ENCODE measurements at places on chromosomes 16 and 17.

- peak overlapping the region; percentile 87 for H3K27ac ChIP-seq
- H3K4me1 ChIP-seq, result peaks cover 96% of the 10 kb centered on the region
- DNase-seq, result peak; percentile 52
Observed at GRCh38 chr16:89363621-89364393, 126.6 kb downstream of the ANKRD11 start.

- no peaks in the 10 kb centered on the region for H3K4me1 ChIP-seq
- peaks cover 2% of the 10 kb centered on the region for H3K27me3 ChIP-seq
- no peak for DNase-seq
Observed at GRCh38 chr16:79836144-79836543, 235.6 kb upstream of the MAF start.

DNA sequence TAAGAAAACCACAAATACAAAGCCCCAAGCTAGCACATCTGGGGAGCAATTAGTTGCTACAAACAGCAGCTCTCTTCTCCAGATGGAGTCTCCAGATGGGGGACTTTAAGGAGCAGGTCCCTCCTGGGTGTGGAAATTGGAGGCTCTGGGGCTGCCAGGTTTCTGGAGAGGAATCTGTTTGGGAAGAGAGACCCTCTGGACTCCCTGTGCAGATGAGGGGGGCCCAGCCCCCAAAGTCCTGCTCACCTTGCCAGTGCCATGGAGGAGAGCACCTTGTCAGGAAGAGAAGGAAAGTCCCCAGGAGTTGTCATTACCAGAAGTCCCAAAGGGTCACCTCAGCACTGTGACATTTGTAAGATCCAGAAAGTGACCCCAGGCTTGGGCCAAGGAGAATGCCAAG is 14.8 kb downstream of the TEKT5 start:
- no peaks in the 10 kb centered on the region for H3K36me3 ChIP-seq
- DNase-seq, result no peak
- no peaks in the 10 kb centered on the region for H3K27me3 ChIP-seq

GRCh38 chr16:76292218-76292617 is 15.0 kb downstream of the CNTNAP4 start:
- no peak overlapping the region for H3K27ac ChIP-seq
- no peaks in the 10 kb centered on the region for H3K36me3 ChIP-seq
- no peaks in the 10 kb centered on the region for H3K27me3 ChIP-seq
- DNase-seq, result no peak

DNA sequence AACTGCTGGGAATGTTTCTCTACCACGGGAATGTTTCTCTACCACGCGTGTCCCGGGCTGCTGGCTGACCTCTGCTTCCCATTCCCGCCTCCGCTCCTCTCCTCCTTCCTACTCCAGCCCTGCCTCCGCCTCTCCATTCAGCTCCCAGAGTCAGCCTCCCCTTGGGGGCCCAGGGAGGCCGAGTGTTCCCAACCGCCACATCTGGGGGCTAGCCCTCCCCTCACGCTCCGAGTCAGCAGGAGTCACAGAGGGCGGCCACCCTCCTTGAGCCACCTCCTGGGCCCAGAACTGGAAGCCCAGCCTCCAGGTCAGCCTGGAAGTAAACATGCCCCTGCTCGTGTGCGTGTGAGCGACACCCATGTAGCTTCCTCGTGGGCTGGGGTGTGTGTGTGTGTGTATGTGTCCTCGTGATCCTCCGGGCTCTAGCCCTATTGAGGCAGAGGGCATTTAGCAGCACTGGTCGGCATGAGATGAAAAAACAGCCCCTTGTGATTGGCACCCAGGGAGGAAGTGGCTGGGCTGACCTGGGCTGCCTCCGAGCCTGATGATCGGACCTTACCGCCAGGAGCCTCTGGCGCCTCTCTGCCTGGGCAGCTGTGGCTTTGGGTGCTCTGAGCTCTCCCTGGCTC is 7.3 kb downstream of the CYGB start:
- DNase-seq, result no peak
- H3K27ac ChIP-seq, result peak overlapping the region; percentile 19
- H3K36me3 ChIP-seq, result no peaks in the 10 kb centered on the region
- peaks cover 16% of the 10 kb centered on the region for H3K4me1 ChIP-seq

DNA sequence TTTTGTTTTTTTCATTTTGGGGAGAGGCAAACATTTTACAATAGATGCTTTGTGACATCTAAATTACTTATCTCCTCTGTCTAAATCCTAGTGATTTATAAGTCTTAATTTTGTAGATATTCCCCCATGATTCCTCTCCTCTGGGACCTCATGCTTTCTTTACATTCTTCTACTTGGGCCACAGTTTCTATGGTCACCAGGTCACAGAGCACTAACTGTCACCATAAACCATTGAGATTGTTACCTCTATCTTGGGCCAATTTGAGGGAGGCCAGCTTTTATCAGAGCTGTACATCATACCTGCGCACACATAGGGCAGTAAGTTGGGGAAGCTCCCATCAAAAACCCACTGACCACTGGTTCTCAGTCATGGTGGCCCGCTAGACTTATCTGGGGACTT is 582.1 kb upstream of the SALL1 start:
- H3K27ac ChIP-seq, result no peak overlapping the region
- H3K36me3 ChIP-seq, result no peaks in the 10 kb centered on the region
- no peak for DNase-seq
- no peaks in the 10 kb centered on the region for H3K27me3 ChIP-seq

DNA sequence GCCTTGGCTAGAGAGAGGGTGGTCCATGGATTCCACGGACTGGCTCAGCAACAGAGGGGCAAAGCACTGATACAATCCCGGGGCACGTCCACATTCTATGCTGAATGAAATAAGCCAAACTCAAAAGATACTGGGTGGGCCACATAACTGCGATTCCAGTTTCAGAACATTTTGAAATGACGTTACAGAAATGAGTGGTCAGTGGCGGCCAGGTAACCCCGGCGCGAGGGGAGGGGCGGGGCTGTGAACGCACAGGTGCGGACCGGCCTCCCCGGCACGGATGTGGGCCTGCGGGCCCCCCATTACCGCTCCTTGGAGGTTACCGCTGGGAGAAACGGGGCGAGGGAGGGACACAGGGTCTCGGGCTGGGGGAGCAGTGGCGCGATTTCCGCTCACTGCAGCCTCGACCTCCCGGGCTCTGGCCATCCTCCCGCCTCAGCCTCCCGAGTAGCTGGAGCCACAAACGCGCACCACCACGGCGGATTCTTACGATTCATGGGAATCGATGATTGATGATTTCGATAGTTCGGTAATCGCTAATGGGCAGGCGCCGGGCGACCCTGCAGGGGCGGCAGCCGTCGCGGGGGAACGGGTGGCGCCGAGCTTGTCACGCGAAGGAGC is 559 bp downstream of the MVD start:
- peaks cover 10% of the 10 kb centered on the region for H3K36me3 ChIP-seq
- peaks cover 23% of the 10 kb centered on the region for H3K4me1 ChIP-seq
- no peak for DNase-seq
- H3K27me3 ChIP-seq, result no peaks in the 10 kb centered on the region
- peak overlapping the region; percentile 93 for H3K4me3 ChIP-seq

DNA sequence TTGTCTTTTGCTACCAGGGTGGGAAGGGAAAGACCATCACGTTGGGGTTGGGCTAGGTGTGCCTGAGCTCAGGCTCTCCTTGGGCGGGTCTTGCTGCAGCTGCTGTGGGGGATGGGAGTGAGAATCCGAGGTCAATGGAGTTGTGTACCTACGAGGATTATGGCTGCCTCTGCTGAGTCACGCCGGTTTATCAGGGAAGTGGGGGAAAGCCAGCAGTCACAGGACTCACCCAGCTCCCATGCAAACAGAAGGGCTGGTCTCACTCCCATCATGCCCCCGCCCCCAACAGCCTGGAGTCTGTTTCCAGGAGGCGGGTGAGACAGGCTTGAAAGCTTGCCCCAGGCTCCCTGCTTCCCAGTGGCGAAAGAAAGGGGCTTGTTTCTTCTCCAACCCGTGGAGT is 1259.0 kb upstream of the GOT2 start:
- H3K27ac ChIP-seq, result no peak overlapping the region
- no peaks in the 10 kb centered on the region for H3K36me3 ChIP-seq

GRCh38 chr17:13940858-13941665 is 128.2 kb upstream of the COX10 start:
- no peak for DNase-seq
- no peaks in the 10 kb centered on the region for H3K27me3 ChIP-seq
- no peaks in the 10 kb centered on the region for H3K36me3 ChIP-seq
- no peaks in the 10 kb centered on the region for H3K4me1 ChIP-seq
- H3K4me3 ChIP-seq, result no peak overlapping the region

GRCh38 chr16:89431158-89431584 is 59.2 kb downstream of the ANKRD11 start:
- peaks cover 38% of the 10 kb centered on the region for H3K4me1 ChIP-seq
- H3K36me3 ChIP-seq, result peaks cover 18% of the 10 kb centered on the region
- H3K4me3 ChIP-seq, result no peak overlapping the region
- no peak for DNase-seq
- no peaks in the 10 kb centered on the region for H3K27me3 ChIP-seq

GRCh38 chr16:84581158-84581557 is 36.7 kb downstream of the COTL1 start:
- peaks cover 69% of the 10 kb centered on the region for H3K4me1 ChIP-seq
- no peaks in the 10 kb centered on the region for H3K27me3 ChIP-seq
- H3K27ac ChIP-seq, result no peak overlapping the region
- no peak overlapping the region for H3K4me3 ChIP-seq
- peaks cover 67% of the 10 kb centered on the region for H3K36me3 ChIP-seq

DNA sequence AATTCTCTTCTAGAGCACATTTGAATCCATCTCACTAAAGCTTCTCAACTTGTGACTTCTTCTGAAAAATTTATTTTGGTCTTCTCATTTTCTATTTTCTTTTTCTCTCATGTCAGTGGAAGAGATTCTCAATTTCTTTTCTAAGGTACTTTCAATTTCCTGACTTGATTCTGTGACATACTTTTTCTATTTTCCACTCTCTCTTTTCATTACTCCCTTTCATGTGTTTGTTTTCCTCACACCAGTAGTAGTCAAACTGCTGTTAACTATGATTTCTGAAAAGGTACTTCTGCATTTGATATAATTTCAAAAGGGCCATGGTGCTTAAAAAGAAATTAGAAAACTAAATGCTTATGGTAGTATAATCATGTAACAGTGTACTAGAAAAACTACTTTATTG is 41.9 kb downstream of the NFAT5 start:
- no peaks in the 10 kb centered on the region for H3K27me3 ChIP-seq
- H3K27ac ChIP-seq, result peak overlapping the region; percentile 32
- no peak for DNase-seq
- H3K36me3 ChIP-seq, result peaks cover 9% of the 10 kb centered on the region
- peaks cover 19% of the 10 kb centered on the region for H3K4me1 ChIP-seq

GRCh38 chr16:50702725-50703124 is 9.3 kb downstream of the NOD2 start:
- H3K27ac ChIP-seq, result no peak overlapping the region
- peaks cover 49% of the 10 kb centered on the region for H3K36me3 ChIP-seq
- no peak overlapping the region for H3K4me3 ChIP-seq
- no peak for DNase-seq

DNA sequence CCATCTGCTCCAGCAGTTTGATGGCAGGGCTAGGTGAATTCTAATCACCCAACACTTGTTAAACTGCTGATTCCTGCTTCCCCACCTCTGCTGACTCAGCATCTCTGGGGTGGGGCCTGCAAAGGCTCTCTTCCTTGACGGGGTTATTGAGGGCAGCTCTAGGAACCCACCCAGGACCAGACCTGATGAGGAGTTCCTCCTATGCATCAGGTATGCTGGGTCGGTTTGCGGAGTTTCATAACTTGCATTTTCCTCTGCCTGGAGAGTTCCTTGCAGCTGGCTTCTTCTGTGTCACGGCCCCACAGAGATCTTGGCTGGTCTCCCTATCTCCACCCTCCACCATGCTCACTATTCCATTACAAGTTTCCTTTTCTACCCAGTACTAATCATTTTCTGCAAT is 93.4 kb upstream of the CCL2 start:
- no peaks in the 10 kb centered on the region for H3K4me1 ChIP-seq
- DNase-seq, result no peak
- H3K4me3 ChIP-seq, result no peak overlapping the region
- H3K27ac ChIP-seq, result no peak overlapping the region
- no peaks in the 10 kb centered on the region for H3K36me3 ChIP-seq

GRCh38 chr16:85470873-85471272 is 142.2 kb upstream of the GSE1 start:
- DNase-seq, result no peak
- no peak overlapping the region for H3K27ac ChIP-seq
- H3K27me3 ChIP-seq, result no peaks in the 10 kb centered on the region
- H3K36me3 ChIP-seq, result no peaks in the 10 kb centered on the region

DNA sequence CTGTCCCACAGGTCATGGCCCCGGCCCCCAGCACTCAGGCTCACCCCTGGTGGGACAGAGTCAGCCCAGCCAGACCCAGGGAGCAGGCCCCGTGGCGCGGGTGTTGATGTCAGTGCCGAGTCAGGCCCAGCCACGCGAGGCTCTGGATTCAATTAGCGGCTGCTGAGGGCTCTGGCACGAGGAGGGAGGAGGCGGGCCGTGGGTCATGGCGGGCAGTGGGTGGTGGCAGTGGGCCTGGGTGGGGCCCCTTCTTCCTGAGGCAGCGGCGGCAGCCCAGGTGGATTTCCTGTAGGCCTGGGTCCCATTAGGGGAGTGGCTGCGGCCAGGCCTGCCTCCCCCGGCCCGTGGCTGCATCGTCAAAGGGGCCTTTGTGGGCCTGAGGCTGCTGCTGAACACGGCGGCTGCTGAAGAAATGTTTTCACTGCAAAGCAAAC is 12.9 kb downstream of the VASN start:
- H3K36me3 ChIP-seq, result peaks cover 11% of the 10 kb centered on the region
- H3K4me3 ChIP-seq, result no peak overlapping the region
- H3K27ac ChIP-seq, result no peak overlapping the region
- no peak for DNase-seq
- no peaks in the 10 kb centered on the region for H3K27me3 ChIP-seq
- peaks cover 2% of the 10 kb centered on the region for H3K4me1 ChIP-seq

DNA sequence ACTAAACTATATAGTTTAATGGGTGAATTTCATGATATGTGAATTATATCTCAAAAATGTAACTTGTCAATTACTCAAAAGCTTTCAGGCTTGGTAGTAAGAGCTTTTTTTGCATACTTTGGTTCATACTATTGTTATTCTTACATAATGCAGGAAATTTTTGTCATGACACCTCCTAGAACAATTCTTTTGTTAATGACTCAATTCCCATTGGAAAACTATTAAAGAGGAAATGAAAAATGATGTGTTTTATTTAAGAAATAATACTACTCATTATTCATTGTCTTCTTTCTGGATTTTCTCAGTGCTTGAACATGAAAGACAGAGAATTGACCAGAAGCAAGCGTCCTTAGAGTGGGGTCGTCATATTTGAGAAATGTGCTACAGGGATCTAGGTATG is 196.4 kb upstream of the KCNJ16 start:
- no peak for DNase-seq
- H3K27me3 ChIP-seq, result peaks cover 1% of the 10 kb centered on the region
- no peak overlapping the region for H3K4me3 ChIP-seq
- H3K27ac ChIP-seq, result no peak overlapping the region

- H3K4me3 ChIP-seq, result no peak overlapping the region
- no peak for DNase-seq
- H3K36me3 ChIP-seq, result no peaks in the 10 kb centered on the region
- H3K27ac ChIP-seq, result no peak overlapping the region
- no peaks in the 10 kb centered on the region for H3K27me3 ChIP-seq
- H3K4me1 ChIP-seq, result no peaks in the 10 kb centered on the region
Observed at GRCh38 chr16:9867176-9867575, 315.1 kb downstream of the GRIN2A start.

Measured in activated CD4-positive, alpha-beta T cell treated with anti-CD3 and anti-CD28 coated beads, Interleukin-2, amount 10 ng/mL, durations not matched to agents 7 days and 5 days (primary cell).